WTC11 (cell line): ENCODE measurements at places on chromosomes 12 and 14. TPM values are rescaled to one million over a fixed set of nuclear protein-coding genes. Genes with fewer than 3 reads are reported as not detected.

Gene DDN
- 0.33 to 0.55 TPM (median 0.50 TPM) in 3 replicates for total RNA-seq

- no peaks in the 10 kb centered on the region for H3K36me3 ChIP-seq
- no peak overlapping the region for H3K27ac ChIP-seq
- no peak for DNase-seq
- H3K27me3 ChIP-seq: peaks cover 30% of the 10 kb centered on the region
These were observed 95.4 kb downstream of the NKX2-1 start for GRCh38 chr14:36424478-36425102.

GRCh38 chr12:38930990-38931389 is 25.6 kb upstream of the CPNE8 start:
- H3K4me3 ChIP-seq: no peak overlapping the region
- DNase-seq: no peak
- no peaks in the 10 kb centered on the region for H3K27me3 ChIP-seq
- H3K4me1 ChIP-seq: peaks cover 4% of the 10 kb centered on the region; the same call in 1 of the 2 replicates
- no peaks in the 10 kb centered on the region for H3K36me3 ChIP-seq
- no peak overlapping the region for H3K27ac ChIP-seq

- H3K4me3 ChIP-seq: no peak overlapping the region
- H3K27ac ChIP-seq: no peak overlapping the region
- no peak for DNase-seq
These were observed 31.8 kb downstream of the MAX start for GRCh38 chr14:65070471-65070976.

DNA sequence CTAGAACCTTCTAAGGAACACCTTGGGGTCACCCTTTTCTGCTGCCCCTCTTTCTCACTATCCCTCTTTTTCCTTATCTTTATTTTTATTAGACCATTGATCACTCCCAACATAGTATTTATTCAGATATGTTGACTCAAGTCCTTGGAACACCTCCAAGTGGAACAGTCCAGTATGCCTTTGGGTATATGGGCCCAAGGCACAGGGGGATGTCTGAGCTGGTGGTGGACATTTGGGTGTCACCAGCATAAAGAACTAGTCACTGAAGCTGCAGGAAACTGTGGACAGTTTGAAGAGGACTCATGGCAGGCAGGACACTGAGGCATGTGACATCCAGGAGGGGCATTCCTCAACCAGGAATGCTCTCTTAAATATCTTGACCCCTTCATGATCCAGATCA is 105.6 kb downstream of the VEZT start:
- no peak for DNase-seq
- H3K36me3 ChIP-seq: no peaks in the 10 kb centered on the region
- H3K4me3 ChIP-seq: no peak overlapping the region
- no peaks in the 10 kb centered on the region; the same call in 1 of the 2 replicates for H3K27me3 ChIP-seq

DNA sequence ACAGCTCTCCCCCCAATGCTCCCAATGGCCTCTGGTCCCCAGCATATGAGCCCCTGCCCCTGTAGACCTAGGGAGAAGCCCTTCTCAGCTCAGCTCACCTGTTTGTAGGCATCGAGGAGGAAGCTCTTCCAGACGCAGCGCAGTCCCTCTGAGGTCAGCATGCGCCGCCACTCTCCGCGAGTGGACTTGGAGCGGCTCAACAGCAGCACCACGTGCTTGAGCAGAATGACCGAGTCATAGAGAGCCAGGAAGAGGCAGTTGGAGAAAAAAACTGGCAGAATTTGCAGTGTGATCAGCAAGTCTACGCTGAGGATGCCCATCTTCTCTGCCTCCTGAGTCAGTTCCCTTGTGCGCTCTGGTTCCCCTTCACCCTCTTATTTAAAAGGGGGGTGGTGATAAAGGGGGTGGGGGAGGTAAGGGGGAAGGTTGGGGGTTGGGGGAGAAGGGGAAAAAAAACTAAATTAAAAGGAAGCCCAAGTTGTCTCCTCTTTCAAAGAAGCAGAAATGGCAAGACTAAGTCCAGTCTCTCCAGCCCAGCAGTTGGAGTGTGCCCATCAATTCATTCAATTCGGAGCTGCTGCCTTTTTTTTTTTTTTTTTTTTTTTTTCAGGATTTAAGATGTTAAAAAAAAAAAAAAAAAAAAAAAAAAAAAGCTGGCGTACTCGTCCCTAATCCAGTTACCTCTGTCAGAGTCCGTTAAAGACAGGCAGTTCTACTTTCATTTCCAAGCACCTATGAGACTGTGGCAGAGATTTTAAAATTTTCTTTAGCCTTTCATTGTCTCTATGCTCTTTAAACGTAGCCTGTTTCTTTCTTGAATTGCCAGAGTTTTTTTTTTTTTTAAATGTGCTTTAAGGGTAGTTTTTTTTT is at the start of gene DIO2:
TSS of gene DIO2 (minus strand) at position 352 of the 870 bp plus-strand sequence. CDS start at position 320, 32 bp downstream.
- no peak within 1 kb of the TSS for H3K27ac ChIP-seq
- H3K4me3 ChIP-seq: no peak within 1 kb of the TSS
- H3K27me3 ChIP-seq: peaks cover 4% of the 10 kb centered on the region

DNA sequence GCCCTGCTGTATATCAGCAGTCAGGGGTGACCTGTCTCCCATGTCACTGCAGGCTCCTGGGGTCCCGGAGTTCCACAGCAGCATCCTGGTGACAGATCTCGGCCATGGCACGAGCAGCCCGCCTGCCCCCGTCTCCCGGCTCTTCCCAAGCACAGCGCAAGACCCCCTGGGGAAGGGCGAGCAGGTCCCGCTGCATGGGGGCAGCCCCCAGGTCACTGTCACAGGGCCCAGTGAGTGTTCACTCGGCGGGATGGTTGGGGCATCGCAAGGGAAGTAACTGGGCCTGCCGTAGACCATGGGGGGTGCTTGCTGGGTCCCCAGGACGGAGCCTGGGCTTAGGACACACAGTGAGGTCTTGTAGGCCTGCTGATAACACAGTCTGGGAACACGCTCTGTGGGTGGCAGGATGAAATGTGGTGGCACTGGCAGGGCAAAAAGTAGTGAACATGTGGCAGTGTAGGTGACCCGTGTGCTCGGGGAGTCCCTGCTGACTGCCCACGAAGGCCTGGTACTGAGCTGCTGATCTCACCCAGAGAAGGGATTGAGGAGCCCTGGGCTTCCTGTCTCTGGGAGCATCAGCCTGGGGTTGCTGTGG is 38.5 kb downstream of the IL31 start:
- H3K36me3 ChIP-seq: peaks cover 24% of the 10 kb centered on the region
- H3K27me3 ChIP-seq: no peaks in the 10 kb centered on the region
- DNase-seq: no peak

DNA sequence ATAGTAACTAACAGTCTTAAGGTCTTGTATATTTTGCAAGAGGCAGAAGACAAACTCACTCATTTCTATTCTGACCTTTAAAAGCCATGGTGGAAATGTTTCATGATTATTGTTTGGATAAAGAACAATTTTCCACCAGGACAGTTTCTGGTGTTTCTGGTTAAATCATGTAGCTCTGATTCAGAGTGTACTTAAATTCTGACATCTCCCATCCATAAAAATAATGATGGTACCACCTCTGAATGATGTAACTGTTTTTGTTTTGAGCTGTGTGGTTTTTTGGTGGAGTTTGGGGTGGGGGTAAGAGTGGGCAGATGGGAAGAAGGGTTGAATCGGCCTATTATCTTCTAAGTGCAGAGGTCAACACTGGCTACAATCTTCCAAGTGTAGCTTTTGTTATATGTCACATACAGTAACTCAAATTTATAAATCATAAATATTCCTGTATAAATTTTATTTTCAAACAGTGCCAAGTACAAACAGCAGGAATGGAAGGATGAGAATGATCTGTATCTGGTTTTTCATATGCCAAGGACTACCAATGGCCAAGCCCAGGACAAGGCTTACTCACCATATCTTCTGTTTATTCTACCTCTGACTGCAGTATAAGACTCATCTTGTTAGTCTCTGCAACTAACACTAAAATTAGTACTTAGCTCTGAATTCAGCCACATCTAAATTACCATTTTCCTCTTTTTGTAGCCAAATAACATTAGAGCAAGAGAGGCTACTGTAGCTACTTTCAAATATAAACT is 108.7 kb downstream of the BCAT1 start:
- no peaks in the 10 kb centered on the region for H3K4me1 ChIP-seq
- no peak overlapping the region; the same call in 1 of the 2 replicates for H3K27ac ChIP-seq
- no peaks in the 10 kb centered on the region for H3K27me3 ChIP-seq
- no peak for DNase-seq

- H3K4me1 ChIP-seq: peaks cover 11% of the 10 kb centered on the region
- H3K27me3 ChIP-seq: no peaks in the 10 kb centered on the region
- no peak overlapping the region for H3K4me3 ChIP-seq
- H3K36me3 ChIP-seq: no peaks in the 10 kb centered on the region
These were observed 217.1 kb upstream of the PLEKHG7 start for GRCh38 chr12:92485351-92486348.

- H3K4me3 ChIP-seq: no peak overlapping the region
- H3K27me3 ChIP-seq: no peaks in the 10 kb centered on the region
- H3K4me1 ChIP-seq: peaks cover 11% of the 10 kb centered on the region
- DNase-seq: no peak
- peak overlapping the region; percentile 55 for H3K27ac ChIP-seq
These were observed 43.6 kb downstream of the FGD6 start for GRCh38 chr12:95173392-95174251.

GRCh38 chr14:68249661-68250451 is 430.3 kb downstream of the RAD51B start:
- peaks cover 92% of the 10 kb centered on the region for H3K4me1 ChIP-seq
- peak overlapping the region; percentile 90 for H3K27ac ChIP-seq
- DNase-seq: no peak
- no peak overlapping the region for H3K4me3 ChIP-seq
- no peaks in the 10 kb centered on the region for H3K36me3 ChIP-seq

DNA sequence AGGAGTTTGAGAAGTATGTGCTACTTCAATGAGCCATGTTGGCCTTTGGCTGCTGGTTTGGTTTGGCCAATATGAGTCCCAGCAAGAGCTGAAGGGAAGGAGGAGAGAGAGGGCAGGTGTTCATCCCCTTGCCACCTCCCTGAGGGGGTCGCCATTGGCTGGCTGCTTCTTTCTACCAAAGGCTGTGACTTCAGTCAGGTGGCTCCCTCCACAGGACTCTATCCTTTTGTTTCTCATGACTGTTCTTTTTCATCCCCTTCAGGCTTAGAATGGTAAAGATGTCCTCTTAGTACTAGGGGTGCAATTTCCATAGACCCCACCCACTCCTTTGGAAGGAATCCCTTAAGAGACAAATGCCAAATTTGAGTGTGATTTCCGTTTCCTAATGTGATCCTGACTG is 31.2 kb upstream of the OTOGL start:
- no peaks in the 10 kb centered on the region for H3K36me3 ChIP-seq
- H3K27me3 ChIP-seq: peaks cover 3% of the 10 kb centered on the region; the same call in 1 of the 2 replicates
- H3K4me3 ChIP-seq: no peak overlapping the region
- H3K4me1 ChIP-seq: peaks cover 6% of the 10 kb centered on the region
- DNase-seq: peak; percentile 63
